ENCODE measurements at places on chromosomes 7 and 10. TPM values are rescaled to one million over a fixed set of nuclear protein-coding genes. Genes with fewer than 3 reads are reported as not detected.

Gene CADPS2
- not detected for total RNA-seq

Gene HSPA12A
- 0.05 TPM for total RNA-seq

Gene CYP3A7
- total RNA-seq: not detected

Gene ZNF503
- total RNA-seq: 0.35 TPM

Gene GAD2
- not detected for total RNA-seq

Gene LIPM
- not detected for total RNA-seq

Gene CDK5
- total RNA-seq: 17.6 TPM

Gene SLC16A12
- total RNA-seq: not detected
